ENCODE measurements at places on chromosomes 5 and 9.

DNA sequence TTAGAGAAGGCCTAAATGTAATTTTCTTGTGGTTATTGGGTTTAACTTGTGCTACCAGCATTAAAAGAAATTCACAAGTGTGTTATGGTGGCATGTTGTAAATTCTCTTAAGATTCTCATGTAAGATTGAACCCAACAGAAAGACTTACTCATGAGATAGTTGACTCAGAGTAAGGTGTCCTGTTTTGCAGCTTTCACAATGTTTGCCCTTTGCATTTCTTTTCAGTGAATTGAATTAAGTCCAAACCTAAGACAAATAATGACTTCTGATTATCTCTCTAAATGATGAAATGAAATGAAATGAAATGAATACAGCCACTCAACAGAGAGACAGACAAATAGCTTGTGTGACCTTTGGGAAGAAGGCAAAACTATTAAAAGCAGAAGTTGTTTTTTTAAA is 1696.9 kb upstream of the WWC1 start:
- DNase-seq = no peak

DNA sequence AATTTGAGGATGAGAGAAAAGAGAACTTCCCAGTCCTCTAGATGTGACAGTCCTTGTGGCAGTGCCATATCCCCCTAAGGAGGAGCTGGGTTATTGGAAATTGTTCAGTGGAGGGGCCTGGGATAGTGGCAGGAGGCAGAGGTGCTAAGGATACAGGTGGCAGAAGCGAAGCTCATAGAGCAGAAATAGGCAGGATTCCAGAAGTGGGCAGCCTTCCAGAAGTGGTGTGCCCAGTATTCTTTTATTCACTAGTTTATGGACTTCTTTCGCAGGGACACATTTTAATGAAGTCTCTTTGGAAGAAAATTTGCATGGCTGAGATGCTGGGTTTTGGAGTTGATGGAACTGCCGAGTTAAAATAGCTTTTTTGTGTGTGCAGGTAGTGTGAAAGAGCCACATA is 6.8 kb downstream of the PIK3R1 start:
- DNase-seq = no peak

GRCh38 chr9:103245369-103245768 is 250.2 kb downstream of the CYLC2 start:
- no peak for DNase-seq

DNA sequence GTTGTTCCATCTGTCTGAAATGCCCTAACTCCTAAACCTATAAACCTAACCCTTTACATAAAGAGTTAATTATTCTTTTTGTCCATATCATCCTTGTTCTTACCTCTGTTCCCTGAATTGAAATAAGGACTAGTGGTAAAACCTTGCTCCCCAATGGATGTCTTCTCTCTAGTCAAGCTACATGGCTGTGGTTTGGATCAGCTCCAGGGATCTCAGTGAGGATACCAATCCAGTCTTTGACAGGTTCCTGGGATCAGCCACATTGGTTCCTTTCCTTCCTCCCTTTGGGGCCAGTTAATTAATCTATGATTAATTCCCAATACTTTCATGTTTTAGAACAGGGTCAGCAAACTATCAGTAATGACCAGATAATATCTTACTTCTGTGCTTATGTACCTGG is 151.6 kb downstream of the SIL1 start:
- no peak for DNase-seq

DNA sequence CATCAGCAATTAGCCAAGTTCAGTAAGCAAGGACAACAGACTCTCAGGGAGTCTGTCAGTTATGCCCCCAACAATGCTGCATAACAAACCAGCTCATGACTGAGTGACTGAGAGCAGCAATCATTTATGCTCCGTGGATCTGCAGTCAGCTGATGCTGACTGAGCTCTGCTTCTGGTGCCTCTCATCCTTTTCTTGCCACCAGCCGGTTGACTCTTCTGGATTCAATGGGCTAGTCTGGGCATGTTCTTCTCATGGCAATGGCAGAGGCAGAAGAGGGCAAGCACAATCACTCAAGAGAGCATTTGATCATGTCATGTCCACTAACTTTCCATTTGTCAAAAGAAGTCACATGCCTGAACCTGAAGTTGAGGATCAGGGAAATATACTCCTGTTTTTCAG is 157.0 kb upstream of the NTRK2 start:
- DNase-seq = no peak

DNA sequence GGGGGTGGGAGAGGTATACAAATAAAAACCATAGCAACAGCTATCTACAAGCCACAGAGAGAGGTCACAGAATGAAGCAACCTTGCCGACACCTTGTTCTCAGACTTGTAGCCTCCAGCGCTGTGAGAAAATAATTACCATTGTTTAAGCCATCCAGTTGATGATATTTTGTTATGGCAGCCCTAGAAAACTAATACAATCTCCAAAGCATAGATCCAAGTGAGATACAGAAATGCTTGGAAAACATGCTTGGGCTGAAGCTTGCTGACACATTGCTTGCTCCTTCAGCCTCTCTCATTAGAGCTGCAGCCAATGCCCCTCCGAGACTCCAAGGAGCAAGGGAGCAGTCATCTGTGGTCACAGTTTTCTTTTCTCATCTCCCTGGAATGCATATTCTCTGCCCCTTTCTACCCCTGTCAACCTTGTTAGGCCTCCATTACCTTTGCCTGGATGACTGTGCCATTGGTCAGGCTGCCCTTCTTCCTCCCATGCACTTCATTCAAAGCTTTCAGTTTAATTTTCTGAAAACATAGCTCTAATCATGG is 401.4 kb upstream of the KLF4 start:
- DNase-seq = no peak

DNA sequence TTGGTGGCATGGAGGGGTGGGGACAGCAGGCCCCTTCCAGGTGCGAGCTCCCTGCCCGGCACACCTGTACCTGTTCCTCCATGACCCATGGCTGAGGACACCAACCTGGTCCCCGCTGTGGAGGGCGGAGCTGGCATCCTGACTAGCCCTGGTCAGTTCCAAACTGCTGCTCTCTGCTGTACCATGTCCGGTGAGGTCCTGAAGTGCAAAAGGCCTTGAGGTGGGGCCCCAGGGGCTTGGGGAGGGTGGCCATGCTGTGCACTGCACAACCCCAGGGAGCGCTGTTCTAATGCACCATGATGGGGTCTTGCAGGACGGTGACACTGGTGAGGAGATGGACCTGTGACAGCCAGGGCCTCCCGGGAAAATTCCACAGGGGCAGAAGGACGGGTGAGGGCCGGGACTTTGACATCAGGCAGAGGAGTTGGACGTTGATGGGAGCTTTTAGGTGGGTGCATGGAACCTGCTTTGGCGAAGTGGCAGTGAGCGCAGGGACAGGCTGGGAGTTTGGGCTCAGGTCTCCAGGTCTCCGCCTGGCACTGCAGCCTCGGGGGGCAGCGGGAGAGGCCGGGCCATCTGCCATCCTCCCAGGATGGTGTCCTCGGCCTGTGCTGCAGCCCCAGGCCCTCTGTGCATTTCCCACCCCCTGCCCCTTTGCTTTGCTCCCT is 38.9 kb downstream of the COL5A1 start:
- DNase-seq = no peak

DNA sequence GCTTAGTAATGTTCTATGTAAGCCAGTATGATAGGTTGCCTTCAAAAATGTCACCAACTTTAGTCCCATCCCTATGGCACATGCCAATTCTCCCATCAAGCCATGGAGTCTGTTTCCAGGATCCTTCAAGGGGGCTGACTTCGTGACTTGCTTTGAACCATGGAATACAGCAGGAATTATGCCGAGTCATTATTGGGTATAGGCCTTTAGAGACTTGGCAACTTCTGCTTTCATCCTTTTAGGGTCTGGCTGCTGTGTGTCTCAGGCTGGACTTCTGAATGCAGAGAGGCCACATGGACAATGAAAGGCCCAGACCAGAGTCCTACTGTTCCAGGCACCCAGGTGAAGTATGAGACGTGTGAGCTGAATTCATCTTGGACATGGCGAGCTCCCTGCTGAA is 109.8 kb downstream of the DENND1A start:
- no peak for DNase-seq

All from RPMI8226 (cell line).